ENCODE measurements at places on chromosomes 3 and 15.

GRCh38 chr3:67381667-67382272 lies 272.6 kb downstream of the SUCLG2 start:
- no peak for DNase-seq

GRCh38 chr3:190543671-190544070 lies 29.8 kb downstream of the IL1RAP start:
- DNase-seq: no peak

DNA sequence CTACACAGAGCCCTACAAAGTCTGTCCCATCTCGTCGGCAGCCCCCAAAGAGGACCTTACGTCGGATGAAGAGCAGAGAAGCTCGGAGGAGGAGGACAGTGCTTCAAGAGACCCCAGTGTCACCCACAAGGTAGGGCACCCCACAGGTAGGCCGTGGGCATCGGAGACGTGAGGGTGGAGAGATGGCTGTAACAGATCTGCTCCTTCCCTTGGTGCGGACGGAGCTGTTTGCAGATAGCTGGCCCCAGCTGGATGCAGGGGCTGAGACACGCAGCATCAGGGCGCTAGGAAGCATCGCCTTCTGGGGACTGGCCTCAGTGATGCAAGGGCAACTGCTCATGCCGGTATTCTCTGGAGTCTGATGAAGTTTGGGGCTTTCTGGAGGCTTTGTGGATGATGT lies 45.4 kb downstream of the FGD5 start:
- no peak for DNase-seq

- no peak for DNase-seq
These were observed 51.8 kb downstream of the IQSEC1 start for GRCh38 chr3:13021141-13022114.

DNA sequence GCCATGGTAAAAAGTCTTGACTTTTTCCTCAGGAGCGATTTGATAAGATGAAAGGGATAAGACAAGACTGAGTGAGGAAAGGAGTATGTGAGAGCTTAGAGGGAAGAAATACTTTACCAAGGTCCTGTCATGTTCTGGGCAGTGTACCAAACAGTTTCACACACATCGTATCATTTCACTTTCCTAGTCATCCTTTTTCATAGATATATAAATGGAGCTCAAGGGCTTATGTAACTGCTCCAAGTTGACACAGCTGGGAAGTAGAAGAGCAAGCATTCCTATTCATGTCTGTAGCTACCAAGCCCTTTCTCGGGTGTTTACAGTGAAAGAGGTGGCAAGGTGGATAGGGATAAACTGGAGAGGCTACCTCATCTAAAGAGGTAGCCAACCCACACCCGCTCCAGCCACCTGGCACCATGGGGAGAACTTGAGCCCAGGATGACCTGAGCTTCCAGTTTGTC lies 57.4 kb downstream of the MRPS25 start:
- DNase-seq: no peak

DNA sequence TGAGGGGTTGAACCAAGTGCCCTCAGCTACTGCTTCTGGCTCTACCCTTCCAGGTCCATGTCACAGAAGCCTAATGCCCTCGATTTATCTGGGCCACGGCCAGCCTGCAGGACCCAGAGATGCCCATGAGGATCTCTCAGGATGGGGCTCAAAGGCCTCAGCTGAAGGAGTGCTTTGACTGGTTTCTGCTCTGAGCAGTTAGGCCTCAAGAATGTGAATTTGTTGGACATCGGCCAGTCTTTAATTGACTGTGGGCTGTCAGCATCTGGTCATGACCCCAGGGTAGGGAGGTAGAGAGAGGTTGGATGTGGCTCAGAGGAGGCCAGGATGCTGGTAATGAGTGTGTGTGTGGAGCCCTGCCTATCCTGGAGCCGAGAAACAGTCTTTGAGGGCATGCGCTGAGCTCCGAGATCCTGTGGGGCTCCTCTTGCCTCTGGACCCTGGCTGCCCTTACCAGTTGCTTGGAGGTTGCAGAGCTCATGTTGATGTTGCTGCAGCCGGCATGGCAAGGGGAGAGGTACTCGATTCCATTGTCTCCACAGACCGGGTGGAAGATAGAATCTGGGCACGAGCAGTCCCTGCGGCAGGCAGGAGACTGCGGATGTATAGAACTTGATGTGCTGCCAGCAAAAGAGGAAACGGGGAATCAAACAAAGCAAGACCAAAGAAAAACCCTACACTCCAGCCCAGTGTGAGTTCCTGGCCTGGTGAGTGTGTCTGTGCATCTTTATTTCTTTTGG lies 49.1 kb upstream of the RAB6B start:
- DNase-seq: no peak

GRCh38 chr3:21613372-21614070 lies 137.5 kb downstream of the ZNF385D start:
- no peak for DNase-seq

- no peak for DNase-seq
These were observed 2.5 kb downstream of the PDZRN3 start for GRCh38 chr3:73622091-73622805.

DNA sequence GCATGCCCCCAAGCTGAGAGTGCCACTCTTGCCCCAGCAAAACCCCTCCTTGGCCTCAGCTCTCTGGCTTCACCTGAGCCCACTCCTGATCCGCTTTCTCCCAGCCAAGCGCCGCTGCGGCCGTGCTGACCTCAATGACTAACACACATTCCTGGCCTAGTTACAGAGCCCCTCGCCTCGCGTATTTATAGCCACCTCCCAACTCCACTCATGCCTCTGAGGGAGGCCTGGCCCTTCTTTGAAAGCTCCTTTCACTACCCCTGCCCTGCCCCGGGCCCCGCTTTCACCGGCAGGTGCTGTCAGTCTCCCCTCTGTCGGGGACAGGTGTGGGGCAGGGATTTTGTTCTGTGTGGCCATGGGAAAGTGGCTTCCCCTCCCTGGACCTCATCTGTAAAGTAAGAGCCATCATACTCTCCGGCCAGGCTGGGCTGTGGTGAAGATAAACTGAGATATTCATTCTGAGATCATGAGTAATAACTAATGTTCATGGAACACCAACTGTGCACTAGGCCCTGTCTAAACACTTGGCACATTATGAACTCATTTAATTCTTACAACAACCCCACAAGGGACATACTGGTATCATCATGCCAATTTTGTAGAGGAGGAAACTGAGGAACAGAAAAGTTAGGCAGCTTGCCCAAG lies 13.2 kb upstream of the ATP2B2 start:
- no peak for DNase-seq

DNA sequence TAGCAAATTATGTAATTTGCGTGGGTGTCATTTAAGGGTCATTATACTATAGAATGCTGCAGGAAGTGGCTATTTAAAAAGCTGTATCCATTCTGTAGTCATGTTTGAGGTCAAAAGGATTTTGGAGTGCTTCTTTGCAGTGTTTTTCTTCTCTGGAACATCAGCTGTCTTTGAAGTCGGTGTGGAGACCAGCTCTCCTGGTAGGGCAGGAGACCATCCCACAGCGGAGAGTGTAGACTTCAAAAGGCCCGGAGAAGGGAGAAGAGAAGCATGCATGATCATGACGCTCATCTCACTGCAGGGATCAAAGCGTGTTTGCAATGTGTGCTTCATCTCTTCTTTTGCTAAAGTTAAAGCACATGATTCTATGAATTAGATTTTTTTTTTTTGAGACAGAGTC lies 19.9 kb downstream of the PXK start:
- no peak for DNase-seq

- DNase-seq: no peak
These were observed 182.8 kb downstream of the CD47 start for GRCh38 chr3:107907996-107908395.

DNA sequence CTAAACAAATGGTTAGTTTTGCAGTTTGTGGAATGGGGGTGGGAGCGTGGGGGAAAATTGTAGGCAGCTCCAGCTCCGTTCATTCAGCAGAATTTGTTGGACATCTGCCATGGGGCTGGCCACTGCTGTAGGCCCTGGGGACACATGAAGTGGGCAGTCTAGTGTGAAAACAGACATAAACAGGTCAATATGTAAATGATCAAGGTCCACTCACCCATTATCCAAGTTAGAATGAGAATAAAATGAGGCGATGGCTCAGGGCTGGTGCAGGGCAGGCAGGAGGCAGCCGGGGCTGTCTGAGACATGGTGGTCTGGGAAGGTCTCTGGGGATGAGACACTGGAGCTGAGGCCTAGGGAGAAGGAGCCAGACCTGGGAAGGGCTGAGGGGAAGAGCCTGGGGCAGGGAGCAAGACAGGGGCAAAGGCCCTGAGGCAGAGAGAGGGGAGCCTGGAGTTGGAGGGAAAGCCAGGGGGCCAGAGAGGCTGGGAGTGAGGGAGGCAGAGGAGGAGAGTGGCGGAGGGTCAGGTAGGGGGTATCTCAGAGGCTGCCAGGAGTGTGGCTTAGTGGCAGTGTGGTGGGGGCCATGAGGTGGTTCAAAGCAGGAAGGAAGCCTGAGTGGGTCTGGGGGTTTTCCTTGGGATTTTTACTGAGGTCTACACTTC lies 6.2 kb upstream of the SLC6A6 start:
- DNase-seq: no peak

DNA sequence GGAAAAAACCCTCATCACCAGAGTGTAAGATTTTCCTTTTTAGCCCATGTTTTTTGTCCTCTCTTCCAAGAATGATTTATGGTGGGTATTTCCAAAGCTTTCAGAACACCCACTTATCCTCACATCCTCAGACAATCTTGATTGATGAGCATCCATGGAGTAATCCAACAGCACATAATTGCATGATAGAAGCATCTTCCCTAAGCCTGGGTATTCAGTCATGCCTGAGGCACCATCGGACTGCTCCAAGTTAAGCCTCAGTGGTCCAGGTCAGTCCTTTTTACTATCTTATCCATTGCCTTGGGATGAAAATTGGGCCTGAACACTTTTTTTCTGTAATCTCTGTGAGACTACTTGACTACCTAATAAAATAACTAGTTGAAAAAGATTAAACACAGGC lies 676.0 kb upstream of the SEMA6D start:
- DNase-seq: no peak

- no peak for DNase-seq
These were observed 55.8 kb upstream of the OSTN start for GRCh38 chr3:191143224-191143623.

- no peak for DNase-seq
These were observed 358.6 kb upstream of the ARHGEF26 start for GRCh38 chr3:153762411-153763235.

DNA sequence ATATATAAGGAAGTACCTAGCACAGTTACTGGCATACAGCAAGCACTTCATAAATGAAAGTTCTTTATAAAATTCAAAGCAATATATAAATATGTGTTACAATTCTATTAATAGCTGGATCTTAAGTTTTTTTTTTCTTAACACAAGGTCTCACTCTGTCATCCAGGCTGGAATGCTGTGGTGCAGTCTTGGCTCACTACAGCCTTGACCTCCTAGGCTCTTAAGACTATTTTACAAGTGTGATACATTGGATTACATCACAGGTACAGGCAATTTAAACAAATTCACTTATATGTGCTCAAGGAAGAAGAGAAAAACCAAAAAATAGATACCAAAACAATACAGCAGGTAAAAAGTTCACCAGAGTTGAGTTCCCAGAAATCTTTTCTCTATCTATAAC lies 60.6 kb downstream of the ZNF280D start:
- DNase-seq: no peak

DNA sequence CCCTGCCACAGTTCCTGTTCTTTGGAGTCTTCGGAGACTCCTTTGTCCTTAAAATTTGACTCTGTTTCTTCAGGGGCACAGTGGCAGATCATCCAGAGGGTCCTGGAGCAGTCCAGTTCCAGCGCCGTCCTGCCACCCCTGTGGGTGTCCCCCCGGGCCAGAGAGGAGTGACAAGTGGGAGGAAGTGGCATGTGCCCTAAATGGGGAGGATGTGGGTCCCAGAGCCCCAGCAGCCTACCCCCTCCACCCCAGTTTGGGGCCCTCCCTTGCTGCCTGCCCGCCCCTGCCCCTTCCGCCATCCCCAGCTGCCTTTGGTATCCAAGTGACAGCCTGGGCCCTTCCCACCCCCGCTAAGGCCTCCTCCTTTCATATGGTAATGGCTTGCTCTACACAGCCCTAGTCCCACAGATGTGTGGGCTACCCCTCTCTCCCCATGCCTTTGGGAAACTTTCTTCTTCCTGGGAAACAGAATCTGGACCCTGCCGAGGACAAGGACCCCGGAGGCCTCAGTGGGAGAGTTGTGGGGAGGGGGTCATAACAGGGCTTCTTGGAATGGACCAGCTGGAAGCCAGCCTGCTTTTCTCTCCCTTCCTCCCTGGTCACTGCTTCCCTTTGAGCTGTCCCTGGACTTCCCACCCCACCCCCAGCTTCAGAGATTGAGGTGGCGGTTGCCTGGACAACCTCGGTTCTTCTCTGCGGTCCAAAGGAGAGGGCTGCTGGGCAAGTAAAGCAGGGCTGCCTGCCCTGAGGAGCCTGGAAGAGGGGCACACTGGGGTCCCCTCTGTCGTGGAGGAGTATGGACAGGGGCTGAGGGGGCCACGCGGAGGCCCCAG lies 43.2 kb downstream of the KLHL25 start:
- DNase-seq: no peak

- no peak for DNase-seq
These were observed 29.2 kb downstream of the UBE2Q2 start for GRCh38 chr15:75872403-75872990.

- no peak for DNase-seq
These were observed 9.0 kb downstream of the UROC1 start for GRCh38 chr3:126508564-126508964.

- no peak for DNase-seq
These were observed 21.9 kb downstream of the EHD4 start for GRCh38 chr15:41950489-41950888.

- DNase-seq: no peak
These were observed 63.1 kb downstream of the IFT57 start for GRCh38 chr3:108159105-108159504.

DNA sequence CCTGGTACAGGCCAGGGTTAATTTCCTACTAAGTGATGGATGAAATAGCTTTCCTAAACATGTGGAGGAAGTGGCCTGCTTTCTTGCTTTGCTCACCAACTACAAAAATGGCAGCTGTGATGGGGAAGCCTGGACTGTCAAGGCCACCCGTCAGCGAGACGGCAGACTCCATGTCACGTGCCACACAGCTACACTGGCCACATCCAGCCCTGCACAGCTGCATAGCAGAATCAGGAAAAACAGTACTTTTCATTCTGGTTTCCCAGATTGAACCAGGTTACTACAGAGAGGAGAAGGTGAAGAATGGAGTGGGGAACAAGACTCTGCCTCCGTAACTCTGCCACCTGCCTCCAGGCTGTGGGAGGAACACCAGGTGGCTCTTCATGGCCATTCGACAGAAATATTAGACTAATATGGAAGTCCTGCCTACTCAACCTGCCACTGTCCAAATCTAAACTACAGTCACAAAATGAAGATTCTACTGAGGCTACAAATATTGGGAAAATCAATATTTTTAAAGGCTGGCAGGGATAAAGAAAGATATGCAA lies 174.3 kb downstream of the MAGI1 start:
- no peak for DNase-seq

All from activated CD4-positive, CD25-positive, alpha-beta regulatory T cell (primary cell).